ENCODE measurements at places on chromosomes 2 and 18. TPM values are rescaled to one million over a fixed set of nuclear protein-coding genes. Genes with fewer than 3 reads are reported as not detected.

The GCA gene
- 9.9 TPM for total RNA-seq

GRCh38 chr2:172698041-172698863 lies 37.4 kb upstream of the RAPGEF4 start:
- DNase-seq = peak; percentile 30

GRCh38 chr18:27661320-27662018 lies 476.4 kb upstream of the CHST9 start:
- DNase-seq = no peak

DNA sequence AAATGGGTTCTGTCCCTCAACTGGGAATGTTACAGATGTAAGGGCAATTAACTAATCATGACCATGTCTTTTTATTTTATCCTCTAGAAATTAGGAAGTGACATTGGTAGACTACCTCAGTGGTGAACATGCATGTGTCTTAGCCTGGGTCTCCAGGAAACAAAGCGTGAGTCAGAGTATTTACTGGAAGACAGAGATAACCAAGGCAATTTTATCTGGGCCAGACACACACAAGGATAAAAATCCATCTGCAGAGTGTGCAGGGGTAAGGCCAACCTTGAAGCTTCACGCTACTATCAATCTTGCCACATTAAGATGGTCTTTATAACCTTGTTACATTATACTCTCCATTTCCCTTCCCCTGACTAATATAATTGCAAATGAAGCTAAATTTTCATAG lies 487.5 kb downstream of the SUCLG1 start:
- no peak for DNase-seq

All from MG63 (cell line).